Bronchial epithelial cell (primary cell): ENCODE measurements at places on chromosomes 2 and 18. TPM values are rescaled to one million over a fixed set of nuclear protein-coding genes. Genes with fewer than 3 reads are reported as not detected.
A peak's percentile ranks its signal among the peaks of the same experiment; 100 is the strongest.

The PLGLB1 gene
- 0.13 and 0.26 TPM in 2 replicates for total RNA-seq

The TMEM37 gene
- 0.26 TPM in 1 of 2 replicates, not detected in the other for total RNA-seq

The SRD5A2 gene
- total RNA-seq: under 0.01 TPM in 1 of 2 replicates, not detected in the other

The ASB18 gene
- total RNA-seq: 0.38 TPM in 1 of 2 replicates, not detected in the other

The FAM124B gene
- total RNA-seq: not detected in 2 replicates

The MC2R gene
- total RNA-seq: not detected in 2 replicates

The C1QL2 gene
- total RNA-seq: not detected in 2 replicates

The VWC2L gene
- total RNA-seq: under 0.01 TPM in 1 of 2 replicates, not detected in the other

The COL6A3 gene
- total RNA-seq: 0.64 and 16.6 TPM in 2 replicates

DNA sequence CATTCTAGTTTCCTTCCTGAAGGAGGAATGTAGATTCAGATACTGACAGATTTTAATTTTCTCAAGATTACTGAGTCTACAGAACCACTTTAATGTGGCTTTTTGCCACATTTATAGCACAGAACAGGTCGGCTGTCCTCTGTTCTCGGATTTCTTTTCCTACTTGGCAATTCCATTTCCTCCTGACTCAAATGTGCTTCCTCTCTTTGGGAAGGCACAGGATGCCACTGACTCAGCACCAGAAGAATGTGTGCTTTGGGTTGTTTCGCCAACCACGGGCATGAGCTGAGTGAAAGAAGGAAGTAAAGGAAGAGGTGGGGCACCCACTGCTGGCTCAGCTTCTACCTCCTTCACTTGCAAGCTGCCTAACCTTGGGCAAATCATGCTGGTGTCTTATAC, 970.6 kb upstream of the ACVR2A start:
- peak; percentile 97 for DNase-seq

GRCh38 chr2:106885971-106886915, at the start of gene ST6GAL2:
Gene ST6GAL2, minus strand, starts transcription at chr2:106886167. Its CDS starts 42,190 bp downstream, at chr2:106843977.
- DNase-seq: no peak

DNA sequence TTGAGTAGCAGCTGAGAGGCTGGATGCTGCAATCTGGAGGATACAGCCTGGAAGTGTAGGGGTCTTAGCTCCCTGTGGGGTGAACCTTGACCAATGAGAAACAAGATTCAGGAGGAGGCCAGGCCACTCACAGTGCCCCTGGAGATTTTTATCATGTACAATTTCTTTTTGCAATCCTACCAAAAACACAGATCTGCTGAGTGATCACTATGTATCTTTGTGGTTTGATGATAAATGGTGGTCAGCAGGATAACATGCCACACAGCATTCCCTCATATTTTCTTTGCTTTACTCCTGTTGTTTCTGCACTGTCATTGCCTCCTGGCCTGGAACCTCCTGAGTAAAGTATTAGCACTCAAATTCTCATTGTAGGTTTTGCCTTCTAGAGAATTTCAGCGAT, 357.9 kb downstream of the THSD7B start:
- no peak for DNase-seq

DNA sequence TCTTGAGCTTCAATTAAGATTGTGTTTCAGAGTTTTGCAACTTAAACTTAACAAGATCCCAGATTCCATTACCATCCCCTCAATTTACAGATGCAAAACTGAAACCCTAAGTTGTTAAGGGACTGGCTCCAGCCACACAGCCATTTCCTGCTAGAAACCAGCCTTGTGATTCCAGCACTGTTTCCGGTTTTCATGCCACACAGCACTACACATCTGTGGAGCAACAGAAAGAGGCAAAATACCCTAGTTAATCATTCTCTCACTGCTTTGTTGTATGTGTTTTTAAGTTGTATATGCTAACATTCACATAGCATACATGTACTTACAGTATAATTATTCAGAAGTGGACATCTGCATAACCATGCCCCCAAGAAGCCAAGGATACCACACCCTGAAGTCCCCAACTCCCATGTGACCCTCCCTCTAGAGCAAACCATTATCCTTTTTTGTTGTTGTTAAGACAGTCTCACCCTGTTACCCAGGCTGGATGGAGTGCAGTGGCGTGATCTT, 87.4 kb downstream of the MYO5B start:
- no peak for DNase-seq

GRCh38 chr18:63109022-63109421, 210.5 kb downstream of the BCL2 start:
- DNase-seq: no peak

DNA sequence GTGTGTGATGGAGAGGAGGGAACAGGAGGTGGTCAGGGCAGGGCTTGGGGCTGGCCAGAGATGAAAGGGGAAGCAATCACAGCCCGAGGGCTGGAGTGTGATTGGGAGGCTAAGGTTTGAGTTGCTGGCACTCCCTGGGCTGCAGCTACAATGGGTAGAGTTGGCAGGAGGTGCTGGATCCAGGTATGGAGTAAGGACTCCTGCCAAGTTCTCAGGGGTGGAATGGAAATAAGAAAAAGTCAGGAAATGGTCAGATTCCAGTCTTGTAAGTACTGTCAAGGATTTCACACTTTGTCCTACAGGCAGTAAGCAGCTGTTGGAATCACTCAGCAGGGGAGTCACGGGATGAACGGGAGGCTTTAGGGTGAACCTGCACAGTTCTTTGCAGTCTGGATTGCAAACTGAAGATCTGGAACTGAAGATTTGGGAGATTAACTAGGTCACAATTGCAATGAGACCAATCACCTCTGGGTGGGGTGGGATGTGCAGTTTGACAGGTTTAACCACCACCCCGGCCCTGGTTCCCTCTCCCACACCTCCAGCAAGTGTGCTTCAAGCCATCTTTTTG, 10.9 kb upstream of the INPP5D start:
- no peak for DNase-seq

DNA sequence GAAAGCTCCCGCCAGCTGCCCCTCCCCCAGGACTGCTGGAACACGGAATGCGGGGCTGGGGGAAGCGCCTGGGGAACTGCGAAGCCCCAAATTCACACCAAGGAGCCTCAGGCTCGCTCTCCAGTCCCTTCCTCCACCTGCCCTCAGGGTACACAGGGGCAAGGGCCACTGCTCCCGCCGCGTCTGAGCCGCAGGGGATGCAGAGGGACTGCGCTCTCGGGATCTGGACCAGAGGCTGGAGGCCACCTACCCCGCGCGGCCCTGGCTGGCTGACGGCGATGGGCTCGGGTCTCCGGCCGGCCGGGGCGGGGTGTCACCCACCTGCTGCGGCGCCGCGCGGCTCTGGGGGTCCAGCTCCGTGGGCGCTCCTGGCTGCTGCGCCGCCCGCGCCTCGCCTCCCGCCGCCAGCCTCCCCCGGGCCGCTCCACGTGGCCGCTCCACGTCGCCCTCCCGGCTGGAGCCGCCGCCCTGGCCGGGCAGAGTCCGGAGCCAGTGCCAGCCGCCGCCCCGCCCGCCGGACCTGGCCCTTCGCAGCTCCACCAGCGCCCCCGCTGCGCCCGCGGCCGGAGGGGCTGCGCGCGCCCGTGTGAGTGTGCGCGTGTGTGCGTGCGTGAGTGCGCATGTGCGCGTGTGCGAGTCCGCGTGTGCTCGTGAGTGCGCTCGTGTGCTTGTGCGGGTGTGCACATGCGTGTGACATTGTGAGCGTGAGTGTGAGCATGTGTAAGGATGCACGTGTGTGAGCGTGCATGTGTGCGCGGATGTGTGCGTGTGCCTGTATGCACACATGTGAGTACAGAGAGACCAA, at the start of gene CGREF1:
Gene CGREF1 (minus strand): TSS at position 604 of the 805 bp plus-strand sequence. CDS start 14,762 bp downstream, outside the sequence.
- no peak for DNase-seq

DNA sequence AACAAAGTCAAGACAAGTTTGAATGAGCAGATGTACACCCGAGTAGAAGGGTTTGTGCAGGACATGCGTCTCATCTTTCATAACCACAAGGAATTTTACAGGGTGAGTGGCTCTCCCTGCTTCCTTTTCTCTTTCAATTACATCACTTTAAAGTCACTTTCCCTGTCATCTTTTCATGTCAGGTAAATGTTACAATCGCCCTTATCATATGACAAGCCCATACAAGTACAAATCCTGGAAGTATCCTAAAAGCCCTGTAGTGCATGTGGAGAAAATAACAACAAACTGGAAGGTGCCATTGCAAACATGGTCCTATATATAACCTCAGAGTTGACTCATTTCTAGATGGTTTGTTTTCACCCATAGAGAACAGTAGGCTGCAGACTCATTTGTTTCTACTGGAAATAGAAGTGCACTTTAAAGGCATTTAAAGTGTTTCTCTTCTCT, 126.0 kb downstream of the SP100 start:
- peak; percentile 88 for DNase-seq

DNA sequence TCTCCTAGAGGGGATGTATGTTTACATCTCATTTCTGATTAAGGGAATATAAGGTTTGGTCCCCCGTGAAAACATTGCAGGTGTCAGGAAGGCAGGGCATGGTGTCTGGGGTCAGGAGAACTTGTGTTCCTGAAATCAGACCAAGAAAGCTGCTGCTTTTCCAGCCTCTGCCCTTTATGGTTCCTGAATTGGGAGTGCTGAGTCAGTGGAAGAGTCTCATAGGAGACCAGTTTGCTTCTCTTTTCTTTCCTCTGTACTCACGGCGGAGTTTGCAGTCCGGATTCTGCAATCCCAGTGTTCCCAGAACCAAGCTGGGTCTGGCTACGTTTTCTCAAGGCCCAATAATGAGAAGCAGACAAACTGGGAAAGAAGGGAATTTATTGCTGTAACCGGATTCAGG, 5.1 kb upstream of the MARCO start:
- no peak for DNase-seq

DNA sequence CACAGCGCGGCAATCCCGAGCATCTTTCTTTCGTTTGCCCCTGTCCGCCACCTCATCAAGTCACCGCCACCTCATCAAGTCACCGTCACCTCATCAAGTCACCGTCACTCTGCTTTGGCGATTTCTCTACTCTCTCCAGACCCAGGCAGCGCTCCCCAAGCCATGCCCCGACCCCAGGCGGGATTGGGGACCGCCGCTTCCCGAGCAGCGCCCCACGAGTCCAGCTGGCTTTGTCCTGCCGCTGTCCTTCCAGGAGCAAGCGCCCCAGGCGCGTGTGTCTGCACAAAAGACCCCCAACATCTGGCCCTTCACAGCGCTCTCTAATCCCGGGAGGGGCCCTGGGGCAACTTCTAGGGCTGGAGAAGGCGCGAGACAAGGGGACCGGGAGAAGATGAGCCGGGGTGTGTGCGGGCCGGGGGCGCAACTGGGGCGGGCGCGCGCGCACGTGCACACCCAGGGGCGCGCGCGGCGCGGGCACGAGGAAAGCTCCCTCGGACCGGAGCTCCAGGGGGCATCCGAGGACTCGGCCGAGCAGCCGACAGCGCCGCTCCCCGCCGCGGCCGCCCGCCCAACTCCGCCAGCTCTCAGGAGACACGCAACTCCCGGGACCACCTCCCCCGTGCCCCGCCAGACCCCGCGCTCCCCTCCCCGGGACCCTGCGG, 633 bp upstream of the RNF152 start:
- no peak for DNase-seq

GRCh38 chr2:96970910-96971309, 15.5 kb downstream of the FAM178B start:
- no peak for DNase-seq

DNA sequence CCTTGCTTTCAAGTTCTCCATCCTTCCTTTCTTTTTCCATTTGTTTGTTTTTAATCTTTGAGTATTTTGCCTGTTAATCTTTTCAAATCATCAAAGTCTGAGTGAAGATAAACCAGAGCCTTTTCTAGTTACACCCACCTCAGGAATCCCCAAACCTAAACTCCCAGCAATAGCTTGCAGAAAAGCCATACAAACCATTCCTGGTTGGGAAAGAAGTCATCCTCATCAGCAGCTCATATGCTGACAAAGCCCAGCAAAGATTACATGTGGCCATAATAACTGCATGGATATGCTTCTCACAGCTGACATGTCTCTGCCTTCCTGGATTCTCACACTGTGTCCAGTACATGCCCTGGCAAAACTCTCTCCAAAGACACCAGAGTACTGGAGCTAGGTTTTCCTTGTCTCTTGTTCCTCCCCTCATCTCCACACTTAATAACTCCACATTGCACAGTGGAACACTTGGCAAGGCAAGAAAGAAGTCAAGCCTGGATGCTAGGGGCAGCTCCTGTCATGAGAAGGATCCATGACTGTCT, 126.4 kb upstream of the TLK1 start:
- DNase-seq: peak; percentile 26

DNA sequence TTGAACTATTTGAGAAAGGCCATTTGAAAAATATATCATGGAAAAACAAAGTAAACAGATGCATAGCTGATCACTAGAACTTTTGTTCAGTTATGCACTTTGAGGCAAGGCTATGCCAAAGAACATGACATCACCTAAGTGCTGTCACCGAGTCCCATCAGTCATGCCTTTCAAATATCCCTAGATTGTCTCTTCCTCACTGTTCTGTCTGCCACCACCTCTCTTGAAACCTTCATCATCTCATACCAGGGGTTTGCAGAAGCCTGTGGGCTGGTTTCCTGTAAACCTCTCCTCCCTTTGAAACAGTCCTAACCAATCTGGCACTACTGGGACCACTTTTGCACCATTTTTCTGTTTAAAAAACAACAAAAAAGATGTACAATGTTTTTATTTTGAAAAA, 12.3 kb upstream of the RAPH1 start:
- no peak for DNase-seq

- DNase-seq: peak; percentile 69
Observed at GRCh38 chr2:176536439-176537133, 267.3 kb downstream of the MTX2 start.

- DNase-seq: peak; percentile 40
Observed at GRCh38 chr18:64405161-64405560, 256.3 kb upstream of the LINC00305 start.

DNA sequence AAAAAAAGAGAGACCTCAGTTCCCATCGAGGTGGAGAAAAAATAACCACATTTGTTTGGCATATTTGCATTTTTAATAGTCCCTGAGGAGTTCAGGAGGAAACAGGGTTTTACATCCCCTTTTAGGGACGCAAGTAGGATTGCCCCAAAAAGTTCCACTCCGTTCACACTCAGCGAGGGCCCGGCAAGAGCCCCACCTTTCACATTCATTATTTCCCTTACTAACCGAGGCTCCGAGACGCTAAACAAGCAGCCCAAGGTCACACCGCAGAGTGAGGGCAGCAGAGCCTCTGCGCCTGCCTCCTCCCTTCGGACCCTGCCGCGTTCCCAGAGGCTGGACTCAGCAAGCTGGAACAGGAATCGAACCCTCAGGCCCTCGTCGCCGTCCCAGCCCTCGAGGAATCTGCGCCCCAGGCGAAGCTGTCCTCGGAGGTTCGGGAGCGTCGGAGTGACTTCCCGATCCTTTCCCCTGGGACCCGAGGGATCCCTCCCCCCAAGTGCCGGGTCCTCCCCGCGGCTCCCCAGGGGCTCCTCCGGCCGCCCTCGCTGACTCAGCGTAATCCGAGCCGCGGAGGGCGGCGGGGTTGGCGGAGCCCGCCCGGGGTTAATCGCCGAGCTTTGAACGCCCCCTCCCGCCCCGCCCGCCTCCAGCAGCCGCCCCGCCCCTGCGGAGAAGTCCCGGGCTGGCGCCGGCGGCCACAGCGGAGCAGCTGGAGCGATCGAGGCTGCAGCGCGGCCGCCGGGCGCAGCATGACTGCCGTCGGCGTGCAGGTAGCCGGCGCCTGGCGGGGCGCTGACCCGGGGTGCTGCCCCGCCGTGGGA, at the start of gene TMEM37:
Gene TMEM37 (plus strand): TSS at position 700 of the 821 bp plus-strand sequence. CDS start 50 bp downstream, at position 750.
- DNase-seq: no peak
